ENCODE measurements at places on chromosomes 12 and 14.
A peak's percentile ranks its signal among the peaks of the same experiment; 100 is the strongest.

DNA sequence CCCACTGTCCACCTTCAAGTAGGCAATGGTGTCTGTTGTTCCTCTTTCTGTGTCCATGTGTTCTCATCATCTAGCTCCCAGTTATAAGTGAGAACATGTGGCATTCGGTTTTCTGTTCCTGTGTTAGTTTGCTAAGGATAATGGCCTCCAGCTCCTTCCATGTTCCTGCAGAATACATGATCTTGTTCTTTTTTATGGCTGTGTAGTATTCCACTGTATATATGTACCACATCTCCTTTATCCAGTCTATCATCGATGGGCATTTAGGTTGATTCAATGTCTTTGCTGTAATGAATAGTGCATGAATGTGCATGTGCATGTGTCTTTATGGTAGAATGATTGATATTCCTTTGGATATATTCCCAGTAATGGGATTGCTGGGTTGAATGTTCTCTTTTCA, 123.3 kb upstream of the LHX5 start:
- no peak for DNase-seq

- DNase-seq, result no peak
Observed at GRCh38 chr12:8697120-8697475, 693 bp upstream of the RIMKLB start.

GRCh38 chr12:38501991-38502390, 185.4 kb downstream of the ALG10B start:
- no peak for DNase-seq

DNA sequence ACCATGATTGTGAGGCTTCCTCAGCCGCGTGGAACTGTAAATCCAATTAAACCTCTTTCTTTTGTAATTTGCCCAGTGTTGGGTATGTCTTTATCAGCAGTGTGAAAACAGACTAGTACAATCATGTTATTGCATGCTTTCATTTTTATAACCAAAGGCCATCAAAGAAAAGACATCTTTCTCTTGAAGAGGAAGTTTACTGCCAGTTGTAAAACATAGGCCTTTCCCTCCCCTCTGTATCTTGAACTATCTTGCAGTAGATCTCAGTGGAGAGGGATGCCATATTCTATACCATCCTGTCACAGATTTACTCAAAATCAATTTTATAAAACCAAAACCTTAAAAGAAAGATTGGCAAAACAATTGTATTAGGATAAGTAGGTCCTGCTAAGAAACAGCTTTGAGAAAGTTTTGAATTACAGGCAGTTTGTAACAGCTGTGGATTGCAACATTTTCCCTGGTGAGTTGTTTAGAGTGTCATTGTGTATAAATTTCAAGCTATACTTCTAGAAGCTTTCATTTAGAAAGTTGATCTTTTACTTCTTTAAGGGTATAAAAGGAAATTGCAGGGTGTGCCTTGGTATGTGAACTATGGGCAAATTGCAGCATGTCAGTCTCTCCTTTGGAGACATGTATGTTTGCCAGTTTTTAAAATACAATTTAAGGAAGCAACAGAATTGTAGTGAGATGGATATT, 128.0 kb downstream of the ATP23 start:
- DNase-seq, result no peak

DNA sequence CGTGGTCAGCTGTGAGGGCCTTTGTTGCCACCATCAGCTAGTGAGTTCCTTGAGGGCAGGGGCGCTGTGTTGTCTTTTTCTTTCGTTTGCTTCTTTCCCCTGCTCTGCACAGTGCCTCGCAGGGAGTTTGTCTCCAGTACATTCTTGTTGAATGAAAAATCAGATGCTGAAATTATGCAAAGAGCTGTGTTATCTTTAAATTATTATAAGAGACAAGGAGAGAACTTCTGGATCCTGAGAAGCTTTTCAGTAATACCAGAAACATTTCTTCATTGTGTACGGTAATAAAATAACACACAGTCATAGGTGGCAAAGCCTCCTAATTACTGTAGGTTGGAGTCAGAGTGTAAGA, 14.9 kb downstream of the EML1 start:
- DNase-seq, result no peak

DNA sequence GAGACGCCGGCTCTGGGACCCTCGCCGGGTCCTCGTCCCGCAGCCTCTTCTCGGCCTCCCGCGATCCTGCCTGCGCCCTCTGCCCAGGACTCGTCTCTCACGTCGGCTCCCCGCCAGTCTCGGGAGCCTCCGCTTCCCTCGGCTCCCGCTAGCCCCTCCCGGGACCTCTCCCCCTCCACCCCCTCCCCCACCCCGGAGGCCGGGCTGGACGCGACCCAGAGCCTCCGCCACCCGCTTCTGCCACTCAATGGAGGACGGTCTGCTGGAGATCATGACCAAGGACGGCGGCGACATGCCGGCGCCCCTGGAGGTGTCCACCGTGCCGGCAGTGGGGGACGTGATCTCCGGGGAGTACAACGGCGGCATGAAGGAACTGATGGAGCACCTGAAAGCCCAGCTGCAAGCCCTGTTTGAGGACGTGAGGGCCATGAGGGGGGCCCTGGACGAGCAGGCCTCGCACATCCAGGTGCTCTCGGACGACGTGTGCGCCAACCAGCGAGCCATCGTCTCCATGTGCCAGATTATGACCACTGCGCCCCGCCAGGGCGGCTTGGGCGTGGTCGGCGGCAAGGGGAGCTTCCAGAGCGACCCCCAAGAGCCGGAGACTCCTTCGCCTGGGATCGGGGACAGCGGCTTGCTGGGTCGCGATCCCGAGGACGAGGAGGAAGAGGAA, 568 bp downstream of the CCDC184 start:
- DNase-seq, result no peak

DNA sequence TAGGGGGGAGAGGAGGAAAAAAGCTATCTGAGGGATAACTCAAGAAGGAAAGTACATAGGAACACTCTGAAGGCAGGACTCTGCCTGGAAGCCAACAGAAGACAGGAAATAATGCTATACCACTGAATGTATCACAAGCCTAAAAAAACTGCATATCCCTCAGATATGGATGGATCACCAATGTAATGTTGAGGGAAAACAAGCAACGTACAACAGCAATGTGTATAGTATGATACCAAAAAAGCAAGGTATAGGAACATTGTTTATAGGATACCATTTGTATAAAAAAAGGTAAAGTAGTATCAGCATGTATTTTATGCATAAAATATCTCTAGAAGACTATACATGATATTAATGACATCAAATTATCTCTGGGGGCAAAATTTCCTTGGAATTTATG, 3.4 kb downstream of the GLS2 start:
- no peak for DNase-seq

GRCh38 chr12:110005319-110005973, 6.2 kb downstream of the ANKRD13A start:
- DNase-seq, result no peak

DNA sequence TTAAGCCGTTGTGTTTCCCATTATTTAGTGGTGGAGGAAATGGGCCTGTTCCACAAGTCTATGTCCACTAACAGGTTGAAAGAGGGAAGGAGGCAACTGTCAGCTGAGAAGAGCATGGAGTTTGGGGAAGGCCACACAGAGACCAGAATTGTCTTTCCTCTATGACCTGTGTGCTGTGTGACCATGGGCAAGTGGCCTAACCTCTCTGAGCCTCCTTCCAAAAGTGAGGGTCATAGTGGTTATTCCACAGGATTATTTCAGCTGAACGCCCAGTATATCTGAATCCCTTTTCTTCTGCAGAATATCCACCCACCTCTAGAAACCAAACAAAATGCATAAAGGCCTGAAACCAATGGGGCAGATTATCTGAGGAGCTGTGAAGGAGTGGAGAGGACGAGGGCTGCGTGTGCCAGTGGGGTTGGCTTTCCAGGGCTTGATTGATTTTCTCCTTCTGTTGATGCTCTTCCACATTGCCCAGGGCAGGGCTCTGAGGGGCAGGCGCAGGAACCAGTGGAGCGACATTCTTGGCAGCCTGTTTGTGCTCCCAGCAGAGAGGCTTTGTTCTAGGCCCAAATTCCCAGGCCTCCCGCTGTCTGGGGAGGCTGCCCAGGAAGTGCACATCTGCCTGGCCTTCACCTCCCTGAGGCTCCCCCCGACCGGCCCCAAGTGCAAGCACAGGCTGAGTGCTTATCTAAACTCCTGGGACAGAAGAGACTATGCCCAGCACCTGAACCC, 452.7 kb downstream of the BCL11B start:
- DNase-seq, result no peak

GRCh38 chr12:23950210-23950774, 822 bp upstream of the SOX5 start:
- no peak for DNase-seq

DNA sequence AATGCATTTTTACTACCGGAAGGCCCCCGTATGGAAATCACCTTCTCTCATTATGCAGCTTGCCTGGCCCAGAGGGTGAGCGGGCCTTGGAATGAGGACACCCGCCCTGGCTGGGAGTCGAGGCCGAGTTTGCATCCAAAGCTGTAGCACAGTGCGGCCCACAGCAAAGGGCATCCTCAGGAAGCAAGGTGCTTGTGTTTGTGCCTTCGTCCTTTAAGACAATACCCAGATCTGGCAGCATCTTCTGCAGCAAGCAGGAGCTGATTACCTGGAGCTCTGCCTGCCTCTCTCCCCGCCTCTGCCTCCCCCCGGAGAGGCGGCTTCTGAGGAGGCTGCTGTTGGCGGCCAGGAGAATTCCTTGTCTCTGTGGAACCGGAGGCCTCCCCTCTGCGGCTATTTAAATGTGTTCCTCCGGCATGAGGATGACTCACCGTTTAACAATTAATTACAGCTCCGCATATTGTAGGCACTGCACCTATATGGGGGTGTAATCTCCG, 145.3 kb downstream of the CACNA1C start:
- DNase-seq, result no peak

- DNase-seq, result no peak
Observed at GRCh38 chr12:125493704-125494308, 428.6 kb downstream of the AACS start.

DNA sequence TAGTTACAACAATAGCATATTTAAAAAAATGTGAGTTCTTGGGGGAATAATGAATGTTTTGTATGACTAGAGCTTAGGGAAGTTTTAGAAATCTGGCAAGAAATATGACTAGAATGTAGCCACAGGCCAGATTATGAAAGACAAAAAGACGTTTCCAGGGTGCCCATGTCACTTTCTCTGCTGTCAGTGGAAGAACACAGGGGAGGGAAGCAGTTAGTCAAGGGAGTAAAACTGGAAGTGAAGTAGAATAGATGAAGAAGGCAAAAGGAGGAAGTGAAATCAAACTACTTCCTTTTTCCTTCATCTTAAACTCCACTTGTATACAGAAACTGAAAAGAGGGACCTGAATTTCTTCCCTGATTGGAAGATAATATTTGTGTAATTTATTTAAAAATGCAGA, 81.2 kb upstream of the ATP2B1 start:
- DNase-seq, result peak; percentile 18

- no peak for DNase-seq
Observed at GRCh38 chr12:4225571-4225970, 48.0 kb upstream of the CCND2 start.

DNA sequence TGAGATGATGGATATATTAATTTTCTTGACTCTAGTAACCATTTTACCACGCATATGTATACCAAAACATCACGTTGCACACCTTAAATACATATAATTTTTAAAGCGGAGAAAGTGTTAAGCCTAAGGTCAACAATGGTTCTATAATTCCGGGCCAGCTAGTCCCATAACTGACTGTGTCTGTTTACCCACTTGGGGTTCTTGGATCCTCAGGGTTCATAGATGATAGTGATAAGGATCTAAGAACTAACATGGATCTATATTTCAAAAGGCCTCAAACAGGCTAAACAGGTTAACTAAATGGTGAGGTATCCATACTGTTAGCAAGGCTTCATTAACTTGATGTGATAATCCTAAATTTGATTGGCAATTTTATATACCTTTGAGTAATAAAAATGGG, 9.8 kb downstream of the SLC38A1 start:
- no peak for DNase-seq

- no peak for DNase-seq
Observed at GRCh38 chr14:86912709-86913108, 1080.3 kb downstream of the GALC start.

DNA sequence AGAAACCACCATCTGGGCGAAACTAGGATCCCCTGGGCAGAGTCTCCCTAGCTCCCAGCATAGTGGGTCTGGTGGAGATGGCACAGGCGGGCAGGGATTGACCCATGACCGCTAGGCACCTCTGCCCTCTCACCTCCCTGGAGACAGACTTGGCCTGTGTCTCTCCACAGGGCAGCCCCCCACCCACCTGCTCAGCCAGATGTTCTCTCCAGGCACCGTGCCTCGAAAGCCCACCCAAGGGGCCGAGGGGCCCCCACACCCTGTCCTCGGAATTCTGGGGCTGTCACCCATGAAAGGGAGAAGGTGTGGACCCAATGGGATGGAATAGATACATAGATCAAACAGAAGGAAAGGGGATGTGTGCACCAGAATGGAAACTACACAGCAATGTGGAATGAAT, 229.1 kb upstream of the RTL1 start:
- no peak for DNase-seq

DNA sequence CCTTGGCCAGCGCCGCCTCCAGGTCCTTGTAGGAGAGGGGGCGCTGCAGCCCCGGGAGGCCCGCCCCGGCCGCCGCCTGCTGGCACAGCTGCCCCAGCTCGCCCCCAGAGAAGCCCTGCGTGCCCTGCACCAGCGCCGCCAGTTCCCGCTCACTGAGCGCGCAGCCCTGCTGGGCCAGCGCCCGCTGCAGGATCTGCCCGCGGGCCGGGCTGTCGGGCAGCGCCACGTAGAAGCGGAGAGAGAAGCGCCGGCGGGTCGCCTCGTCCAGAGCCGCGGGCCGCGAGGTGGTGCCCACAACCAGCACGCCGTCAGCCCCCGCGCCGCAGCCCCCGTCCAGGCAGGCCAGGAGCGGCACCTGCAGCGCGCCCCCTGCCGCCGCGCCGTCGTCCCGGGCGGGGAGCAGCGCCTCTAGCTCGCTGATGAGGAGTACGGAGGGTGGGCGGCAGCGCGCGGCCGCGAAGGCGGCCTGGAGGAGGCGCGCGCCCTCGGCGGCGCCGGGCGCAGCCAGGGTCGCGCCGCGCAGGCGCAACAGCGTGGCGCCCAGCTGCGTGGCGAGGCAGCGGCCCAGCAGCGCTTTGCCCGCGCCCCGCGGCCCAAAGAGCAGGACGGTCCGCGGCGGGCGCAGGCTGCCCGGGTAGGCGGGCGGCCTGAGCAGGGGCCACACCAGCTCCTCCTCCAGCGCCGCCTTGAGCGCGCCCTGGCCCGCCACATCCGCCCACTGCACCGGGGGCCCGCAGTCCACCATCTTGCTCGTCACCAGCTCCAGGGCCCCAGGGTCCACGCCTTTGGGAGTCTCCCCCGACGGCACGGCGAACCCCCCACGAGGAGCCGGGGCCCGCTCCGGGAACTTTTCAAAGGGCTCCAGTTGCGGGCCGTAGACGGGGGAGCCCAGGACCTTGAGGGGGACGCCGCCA, 27.7 kb downstream of the FIGNL2 start:
- DNase-seq, result peak; percentile 66

DNA sequence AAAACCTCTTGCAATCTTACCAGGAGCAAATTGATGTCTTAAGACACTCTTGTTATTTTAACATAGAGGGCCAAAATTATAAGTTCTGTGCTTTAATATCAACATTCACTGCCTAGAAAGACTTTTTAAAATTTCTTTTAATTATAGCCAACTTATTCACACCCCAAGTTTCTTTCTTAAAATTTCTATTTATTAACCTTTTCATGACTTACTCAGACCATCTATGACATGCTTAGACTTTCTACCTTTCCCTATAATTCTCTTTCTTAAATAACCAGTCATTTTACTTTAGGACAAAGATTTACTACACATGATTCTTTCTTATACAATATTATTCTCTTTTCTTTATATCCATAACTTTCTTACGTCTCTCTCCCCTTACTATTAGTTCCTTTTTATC, 220.4 kb downstream of the NUBPL start:
- no peak for DNase-seq
